Right lung (tissue), 10 donors: ENCODE measurements at places on chromosomes 12 and 14. TPM values are rescaled to one million over a fixed set of nuclear protein-coding genes. Genes with fewer than 3 reads are reported as not detected.

Gene TAS2R13
- not detected for polyA plus RNA-seq

Gene NFE2
- polyA plus RNA-seq = 8.8 TPM

Gene SERPINA12
- polyA plus RNA-seq = not detected

Gene SALL2
- 29.4 TPM for polyA plus RNA-seq

Gene PLEKHA5
- 25.6 TPM for polyA plus RNA-seq

Gene SRRM4
- polyA plus RNA-seq = 0.36 TPM

Gene B3GNT4
- polyA plus RNA-seq = 1.3 TPM

Gene ST8SIA1
- polyA plus RNA-seq = 8.0 TPM

Gene ZNF140
- polyA plus RNA-seq = 45.5 TPM

Gene MFAP5
- 0.43 TPM for polyA plus RNA-seq

Gene ZBTB1
- polyA plus RNA-seq = 72.6 TPM

Gene AQP5
- polyA plus RNA-seq = 3.9 TPM

Gene LIN7A
- polyA plus RNA-seq = 23.3 TPM

Gene PGAM5
- 18.2 TPM for polyA plus RNA-seq

Gene NOXRED1
- polyA plus RNA-seq = 2.1 TPM

Gene DLK1
- 0.41 TPM for polyA plus RNA-seq

Gene SNRNP35
- polyA plus RNA-seq = 37.4 TPM

Gene ADCK1
- polyA plus RNA-seq = 5.7 TPM

Gene KLRC2
- polyA plus RNA-seq = 0.42 TPM

Gene TIGAR
- polyA plus RNA-seq = 4.4 TPM

Gene UNC79
- polyA plus RNA-seq = 0.55 TPM

Gene LHX5
- not detected for polyA plus RNA-seq

Gene MMP17
- 2.4 TPM for polyA plus RNA-seq

Gene TSHR
- polyA plus RNA-seq = 0.46 TPM

Gene NDRG2
- polyA plus RNA-seq = 138 TPM

Gene KRT3
- polyA plus RNA-seq = not detected

Gene WDR89
- 23.4 TPM for polyA plus RNA-seq

Gene ENDOU
- 0.26 TPM for polyA plus RNA-seq

Gene TBK1
- polyA plus RNA-seq = 27.4 TPM

Gene MUCL1
- polyA plus RNA-seq = not detected

Gene PLD4
- 4.1 TPM for polyA plus RNA-seq

Gene PLEKHG3
- polyA plus RNA-seq = 64.7 TPM

Gene CMKLR1
- 13.3 TPM for polyA plus RNA-seq

Gene FSCB
- polyA plus RNA-seq = 0.07 TPM

Gene PAH
- polyA plus RNA-seq = 0.31 TPM

Gene SLC25A47
- polyA plus RNA-seq = not detected

Gene SERPINA3
- polyA plus RNA-seq = 1.2 TPM

Gene TCP11L2
- 26.6 TPM for polyA plus RNA-seq

Gene IFNG-AS1
- 0.31 TPM for polyA plus RNA-seq

Gene OR4E2
- polyA plus RNA-seq = not detected

Gene RBM19
- 26.8 TPM for polyA plus RNA-seq

Gene RTN1
- polyA plus RNA-seq = 4.4 TPM

Gene KRT79
- polyA plus RNA-seq = not detected

Gene KLHL42
- 37.2 TPM for polyA plus RNA-seq

Gene NGB
- not detected for polyA plus RNA-seq

Gene PTPRO
- 2.1 TPM for polyA plus RNA-seq

Gene XPOT
- polyA plus RNA-seq = 45.4 TPM

Gene SMOC1
- 1.1 TPM for polyA plus RNA-seq

Gene SPRYD4
- polyA plus RNA-seq = 4.8 TPM

Gene CLEC7A
- 3.7 TPM for polyA plus RNA-seq

Gene JAG2
- 15.0 TPM for polyA plus RNA-seq

Gene FOXN4
- polyA plus RNA-seq = 1.8 TPM

Gene HOTAIR
- 0.13 TPM for polyA plus RNA-seq

Gene SLCO1A2
- 0.27 TPM for polyA plus RNA-seq
